ENCODE measurements at places on chromosomes 2 and 18.

DNA sequence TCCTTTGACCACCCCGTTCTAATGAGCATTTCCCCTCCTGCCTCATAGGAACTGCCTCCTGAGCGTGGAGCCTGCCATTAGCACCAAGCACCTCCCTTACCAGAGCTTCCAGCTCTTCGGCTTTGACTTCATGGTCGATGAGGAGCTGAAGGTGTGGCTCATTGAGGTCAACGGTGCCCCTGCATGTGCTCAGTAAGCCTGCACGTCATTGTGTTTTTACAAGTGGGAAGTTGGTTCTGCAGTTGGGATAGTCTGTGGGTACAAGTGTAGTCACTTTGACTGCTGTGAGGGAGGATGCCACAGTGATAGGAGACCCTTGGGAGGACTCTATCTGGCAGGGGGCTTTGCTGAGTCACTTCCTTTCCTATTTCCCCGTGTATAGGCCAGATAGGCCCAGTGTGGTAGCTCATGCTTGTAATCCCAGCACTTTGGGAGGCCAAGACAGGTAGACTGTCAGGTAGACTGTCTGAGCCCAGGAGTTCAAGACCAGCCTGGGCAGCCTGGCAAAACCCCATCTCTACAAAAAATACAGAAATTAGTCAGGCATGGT lies 22.0 kb upstream of the POLR1B start:
- DNase-seq = no peak

DNA sequence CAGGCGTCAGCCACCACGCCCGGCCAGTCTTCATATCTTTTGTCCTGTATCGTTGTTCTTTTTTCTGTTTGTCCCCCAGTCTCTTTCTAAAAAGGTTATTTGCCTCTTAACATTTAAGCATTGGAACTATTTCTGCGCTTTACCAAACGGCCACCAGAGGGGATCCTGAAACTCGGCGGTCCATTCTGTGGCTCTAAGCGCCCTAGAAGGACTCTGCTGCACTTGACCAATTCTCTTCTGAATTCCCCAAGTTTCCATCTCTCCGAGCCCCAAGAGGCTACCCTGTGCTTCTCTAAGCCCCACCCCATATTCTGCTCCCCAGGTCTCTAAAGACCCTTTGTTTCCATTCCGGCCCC lies 33.1 kb upstream of the REG3G start:
- DNase-seq = no peak

DNA sequence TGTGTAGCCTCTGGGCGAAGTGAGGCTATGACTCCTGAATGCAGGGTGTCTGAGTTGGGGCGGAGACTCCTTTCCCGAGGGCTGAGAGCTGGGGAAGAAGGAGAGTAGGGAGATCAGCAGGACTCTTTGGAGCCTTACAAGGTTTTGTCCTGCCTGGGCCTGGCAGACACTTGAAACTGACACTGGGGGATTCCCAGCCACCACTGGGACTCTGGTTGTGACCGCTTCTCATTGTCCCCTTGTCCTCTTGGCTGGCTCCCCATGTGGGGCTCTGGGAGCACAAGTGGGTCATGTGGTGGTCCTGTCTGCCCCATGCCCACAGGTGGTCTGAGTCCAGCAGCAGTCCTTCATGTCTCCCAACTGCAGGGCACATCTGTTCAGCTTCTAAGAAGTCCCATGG lies 78.2 kb upstream of the MGAT4A start:
- DNase-seq = no peak

DNA sequence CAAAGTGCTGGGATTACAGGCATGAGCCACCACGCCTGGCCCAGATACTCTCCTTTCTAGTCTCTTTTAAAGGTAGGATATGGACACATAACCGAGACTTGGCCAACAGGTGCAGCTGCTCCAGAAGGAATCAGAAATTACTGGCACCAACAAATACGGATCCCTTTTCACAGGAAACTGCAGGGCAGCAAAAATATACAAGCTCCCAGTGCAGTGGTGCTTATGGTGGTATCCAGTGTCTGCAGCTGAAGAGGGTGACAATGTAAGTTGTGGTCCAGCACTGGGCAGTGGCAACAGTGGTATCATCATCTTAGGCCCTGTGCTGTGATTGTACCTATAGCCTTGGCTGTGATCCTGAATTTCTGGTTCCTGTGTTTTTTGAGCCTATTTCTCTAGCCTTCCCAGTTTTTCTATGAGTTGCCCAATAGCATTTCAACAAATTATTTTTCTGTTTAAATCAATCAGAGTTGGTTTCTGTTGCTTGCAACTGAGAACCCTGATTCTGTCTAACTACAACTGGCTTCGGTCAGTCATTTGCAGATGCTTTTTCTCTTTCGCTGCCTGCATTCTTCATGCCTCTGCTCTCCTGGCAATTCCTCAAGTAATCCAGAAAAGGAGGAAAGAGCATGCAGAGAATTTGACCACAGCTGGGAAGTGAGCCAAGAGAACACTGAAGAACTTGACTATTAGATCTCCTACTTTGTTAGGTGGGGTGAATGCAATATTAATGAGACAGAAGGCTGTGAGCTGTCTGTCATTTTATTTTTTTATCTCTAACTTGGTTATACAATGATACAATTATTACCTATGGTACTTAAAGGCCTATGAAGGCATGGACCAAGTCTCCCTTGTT lies 30.8 kb upstream of the EML4 start:
- no peak for DNase-seq

Data from RWPE2 (cell line).